ENCODE measurements at places on chromosomes 5 and 9.

DNA sequence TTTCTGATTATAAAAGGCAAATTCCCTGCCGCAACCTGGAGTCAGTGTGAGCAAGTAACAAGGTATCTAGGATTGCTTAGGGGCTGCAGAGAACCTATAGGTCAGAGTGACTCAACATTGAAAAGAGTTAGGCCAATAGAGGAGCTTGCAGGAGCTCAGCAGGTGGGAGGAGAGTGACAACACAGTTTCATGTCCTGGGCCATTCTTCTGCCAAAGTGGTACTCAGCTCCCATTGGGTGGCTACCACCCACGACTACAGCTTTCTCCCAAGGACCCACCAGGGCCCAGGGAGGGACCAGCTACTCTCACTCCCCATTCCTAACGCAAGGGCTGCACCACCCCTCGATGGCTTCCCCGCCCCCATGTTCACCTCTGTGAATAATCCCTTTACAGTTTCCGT, 86.7 kb upstream of the SPATA31C2 start:
- DNase-seq, result no peak

GRCh38 chr9:84419031-84419602, 78.6 kb upstream of the SLC28A3 start:
- DNase-seq, result no peak

GRCh38 chr9:86600291-86600690, 246.1 kb upstream of the TUT7 start:
- no peak for DNase-seq

GRCh38 chr5:10021248-10021647, 228.4 kb downstream of the ATPSCKMT start:
- no peak for DNase-seq

DNA sequence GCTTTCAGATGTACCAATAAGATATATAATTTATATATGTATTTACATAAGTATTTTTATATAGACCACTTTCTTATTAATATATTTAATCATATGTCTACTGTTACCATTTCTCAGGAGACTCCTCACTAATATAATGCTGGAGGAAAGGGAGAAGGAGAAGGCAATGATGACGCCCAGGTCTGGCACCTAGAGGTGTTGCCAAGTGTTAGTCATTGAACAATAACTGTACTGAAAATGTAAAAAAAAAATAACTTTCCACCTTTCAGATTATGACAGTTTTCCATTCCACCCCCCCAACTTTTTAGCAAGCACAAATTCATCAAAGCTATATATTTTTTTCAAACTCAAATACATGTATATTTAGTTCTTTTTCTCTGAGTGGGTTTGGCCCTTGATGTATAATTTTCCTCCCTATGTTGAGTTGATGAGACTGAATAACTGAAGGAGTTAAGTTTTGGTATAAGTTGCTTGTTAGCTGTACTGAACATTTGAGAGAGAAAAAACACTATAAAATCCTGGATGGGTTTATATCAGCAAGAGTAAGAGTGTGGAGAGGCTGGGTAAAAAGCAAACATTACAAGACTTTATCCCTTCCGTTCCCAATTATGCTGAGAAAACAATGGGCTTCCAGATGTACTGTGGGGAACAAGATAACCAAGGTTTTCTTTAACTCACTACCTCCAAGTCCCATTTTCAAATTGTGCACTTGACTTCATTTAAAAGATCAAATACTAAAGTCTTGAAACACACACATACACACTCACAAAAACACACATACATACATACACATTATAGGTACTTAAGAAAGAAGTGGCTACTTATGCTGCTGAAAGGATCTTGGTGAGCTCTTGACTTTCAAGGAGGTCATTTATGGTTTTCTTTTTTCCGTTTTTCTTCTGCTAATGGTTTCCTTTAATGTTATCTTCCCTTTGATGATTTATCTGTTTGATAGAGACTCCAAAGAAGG, 142.8 kb upstream of the IFNE start:
- DNase-seq, result no peak
